Esophagus squamous epithelium (tissue), 5 donors: ENCODE measurements at places on chromosomes 3 and 15.

- DNase-seq, result no peak
Measured at GRCh38 chr15:29556380-29556779, 265.9 kb downstream of the TJP1 start.

DNA sequence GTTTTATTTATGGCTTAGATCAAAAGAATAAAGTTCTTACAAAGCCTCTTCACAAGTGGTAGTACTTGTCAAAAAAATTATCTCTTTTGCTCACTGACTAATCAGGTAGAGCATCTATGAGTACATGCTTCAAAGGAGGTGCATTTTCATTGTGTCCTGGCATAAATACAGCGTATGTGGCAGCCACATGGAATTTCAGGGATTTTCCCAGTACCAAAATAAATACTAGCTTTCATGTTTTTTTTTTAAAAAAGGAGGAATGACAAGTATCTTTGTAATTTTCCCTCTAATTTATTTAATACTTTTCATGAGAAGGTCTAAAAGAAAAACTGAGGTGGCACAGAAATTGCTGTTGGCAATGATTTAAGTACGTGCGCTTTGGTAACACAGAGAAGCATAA lies 597.8 kb upstream of the ALCAM start:
- DNase-seq, result no peak

DNA sequence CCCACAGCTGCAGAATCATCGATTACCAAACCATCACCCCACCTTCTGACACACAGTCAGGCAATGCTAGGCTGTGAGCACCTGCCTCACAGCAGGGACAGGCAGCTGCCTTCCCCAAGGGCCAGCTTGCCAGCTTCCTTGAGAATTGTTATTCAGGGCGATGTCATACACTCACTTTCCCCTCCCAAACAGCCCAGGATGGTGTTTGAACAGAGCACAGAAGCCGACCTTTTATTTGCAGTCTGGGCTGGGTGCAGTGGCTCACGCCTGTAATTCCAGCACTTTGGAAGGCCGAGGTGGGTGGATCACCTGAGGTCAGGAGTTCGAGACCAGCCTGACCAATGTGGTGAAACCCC lies 84.5 kb upstream of the HERC1 start:
- DNase-seq, result no peak

GRCh38 chr15:89115547-89115946 lies 27.3 kb downstream of the ABHD2 start:
- DNase-seq, result no peak

DNA sequence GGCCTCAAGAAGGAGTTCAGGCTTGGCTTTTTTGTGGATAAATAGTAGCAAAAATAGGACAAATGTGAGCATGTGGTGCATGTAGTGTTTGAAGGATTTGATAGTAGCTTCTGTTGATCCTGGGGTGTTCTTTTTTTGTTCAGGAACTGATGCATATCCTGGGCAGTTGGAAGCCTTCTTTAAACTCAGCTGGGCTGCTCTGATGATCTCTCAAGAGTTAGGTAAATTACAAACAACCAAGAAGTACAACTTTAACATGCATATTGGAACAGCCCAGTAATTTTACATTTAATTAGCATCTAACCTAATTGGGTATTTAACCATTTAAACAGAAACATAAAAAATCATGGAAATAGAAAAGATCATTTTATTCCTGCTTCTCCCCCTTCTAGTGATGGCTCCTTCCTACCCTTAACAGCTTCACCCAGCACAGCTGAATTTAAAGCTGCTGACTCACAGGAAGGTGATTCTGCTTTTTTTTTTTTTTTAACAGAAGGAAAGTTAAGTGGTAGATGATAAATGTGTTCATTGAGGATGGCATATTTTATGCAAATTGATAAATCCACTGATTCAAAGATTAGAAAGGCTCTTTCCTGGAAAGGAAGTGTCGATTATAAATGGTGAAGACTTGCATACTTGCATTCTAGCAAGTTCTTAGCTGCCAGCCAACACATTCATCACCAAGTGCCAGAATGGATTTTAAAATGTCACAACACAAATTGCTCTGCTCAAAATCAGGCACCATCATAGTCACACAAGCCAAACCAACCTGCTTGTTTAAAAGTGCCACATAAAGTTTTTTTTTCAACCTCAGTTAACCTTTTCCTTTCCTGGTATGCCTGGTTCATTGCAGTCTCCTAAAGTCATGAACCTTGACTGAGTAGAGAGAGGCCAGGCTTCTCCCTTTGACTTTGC lies 20.0 kb downstream of the SLC35G2 start:
- no peak for DNase-seq

GRCh38 chr3:127789051-127789450 lies 33.3 kb downstream of the MGLL start:
- no peak for DNase-seq

DNA sequence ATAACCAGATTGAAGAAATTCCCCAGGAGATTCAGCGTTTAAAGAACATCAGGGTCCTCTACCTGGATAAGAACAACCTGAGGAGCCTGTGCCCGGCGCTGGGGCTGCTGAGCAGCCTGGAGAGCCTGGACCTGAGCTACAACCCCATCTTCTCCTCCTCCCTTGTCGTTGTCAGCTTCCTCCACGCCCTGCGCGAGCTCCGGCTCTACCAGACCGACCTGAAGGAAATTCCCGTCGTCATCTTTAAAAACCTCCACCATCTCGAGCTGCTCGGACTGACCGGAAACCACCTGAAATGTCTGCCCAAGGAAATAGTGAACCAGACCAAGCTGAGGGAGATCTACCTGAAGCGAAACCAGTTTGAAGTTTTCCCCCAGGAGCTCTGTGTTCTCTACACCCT lies 9.4 kb upstream of the LRRC34 start:
- DNase-seq, result no peak

- DNase-seq, result no peak
Measured at GRCh38 chr3:58581328-58582091, 4.3 kb upstream of the FAM107A start.

DNA sequence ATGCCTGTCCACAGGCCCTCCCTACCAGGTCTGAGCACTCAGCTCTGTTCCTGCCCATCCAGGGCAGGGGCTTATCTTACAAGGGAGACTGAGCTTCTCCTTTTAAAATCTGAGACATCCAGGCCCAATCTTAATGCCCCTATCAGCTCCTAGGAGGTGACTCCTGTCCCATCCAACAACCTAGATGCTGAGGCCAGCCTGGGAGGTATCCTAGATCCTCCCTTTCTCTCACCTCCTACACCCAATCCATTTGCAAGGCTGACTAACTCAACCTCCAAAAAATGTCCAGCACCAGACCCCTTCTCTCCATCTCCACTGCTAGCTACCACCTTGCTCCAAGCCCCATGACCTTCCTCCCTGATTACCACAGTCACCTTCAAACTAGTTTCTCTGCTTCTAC lies 17.4 kb downstream of the LHFPL4 start:
- no peak for DNase-seq

DNA sequence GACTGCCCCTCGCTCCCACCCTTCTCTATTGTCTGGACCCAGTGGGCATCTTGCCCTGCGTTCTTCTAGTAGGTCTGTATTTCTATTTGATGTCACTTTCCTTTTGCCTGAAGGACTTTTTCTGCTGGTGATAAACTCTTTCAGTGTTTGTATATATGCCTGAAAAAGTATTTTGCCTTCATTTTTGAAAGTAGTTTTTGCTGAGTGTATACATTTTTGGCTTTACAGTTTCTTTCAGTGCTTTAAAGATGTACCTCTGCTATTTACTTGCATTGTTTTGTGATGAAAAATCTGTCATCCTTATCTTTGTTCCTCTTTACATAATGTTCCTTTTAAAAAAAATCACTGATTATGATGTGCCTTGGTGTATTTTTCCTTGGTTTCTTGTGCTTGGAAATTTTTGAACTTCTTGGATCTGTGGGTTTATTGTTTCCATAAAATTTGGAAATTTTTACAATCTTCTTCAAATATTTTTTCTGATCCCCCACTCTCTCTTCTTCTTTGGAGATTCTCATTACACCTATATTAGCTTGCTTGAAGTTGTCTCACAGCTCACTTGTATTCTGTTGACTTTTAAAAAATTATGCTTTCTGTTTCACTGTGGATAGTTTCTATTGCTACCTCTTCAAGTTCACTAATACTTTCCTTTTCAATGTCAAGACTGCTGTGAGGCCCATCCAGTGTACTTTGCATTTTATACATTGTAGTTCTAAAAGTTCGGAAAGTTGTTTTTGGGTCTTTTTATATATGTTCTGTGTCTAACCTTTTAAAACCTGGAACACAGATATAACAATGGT lies 67.8 kb downstream of the RGMA start:
- DNase-seq, result no peak
